ENCODE measurements at places on chromosomes 13 and 19.

GRCh38 chr19:17527326-17527725, 15.9 kb downstream of the PGLS start:
- DNase-seq = no peak

GRCh38 chr13:24263632-24264031, 45.7 kb upstream of the C1QTNF9 start:
- DNase-seq = no peak

GRCh38 chr13:72435251-72435650, 292.2 kb downstream of the MZT1 start:
- DNase-seq = no peak

DNA sequence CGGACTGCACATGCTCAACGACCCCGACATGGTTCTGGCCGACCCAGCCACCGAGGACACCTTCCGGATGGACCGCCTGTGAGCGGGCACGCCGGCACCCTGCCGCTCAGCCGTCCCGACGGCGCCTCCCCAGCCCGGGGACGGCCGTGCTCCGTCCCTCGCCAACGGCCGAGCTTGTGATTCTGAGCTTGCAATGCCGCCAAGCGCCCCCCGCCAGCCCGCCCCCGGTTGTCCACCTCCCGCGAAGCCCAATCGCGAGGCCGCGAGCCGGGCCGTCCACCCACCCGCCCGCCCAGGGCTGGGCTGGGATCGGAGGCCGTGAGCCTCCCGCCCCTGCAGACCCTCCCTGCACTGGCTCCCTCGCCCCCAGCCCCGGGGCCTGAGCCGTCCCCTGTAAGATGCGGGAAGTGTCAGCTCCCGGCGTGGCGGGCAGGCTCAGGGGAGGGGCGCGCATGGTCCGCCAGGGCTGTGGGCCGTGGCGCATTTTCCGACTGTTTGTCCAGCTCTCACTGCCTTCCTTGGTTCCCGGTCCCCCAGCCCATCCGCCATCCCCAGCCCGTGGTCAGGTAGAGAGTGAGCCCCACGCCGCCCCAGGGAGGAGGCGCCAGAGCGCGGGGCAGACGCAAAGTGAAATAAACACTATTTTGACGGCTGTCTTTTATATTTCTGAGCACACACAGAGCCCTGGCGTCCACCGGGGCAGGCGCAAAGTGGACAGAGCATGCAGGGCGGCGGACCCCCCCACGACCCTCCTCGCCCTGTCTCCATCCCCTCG, 13.6 kb downstream of the COMP start:
- no peak for DNase-seq

GRCh38 chr19:51091126-51091525, 8.4 kb upstream of the KLK14 start:
- no peak for DNase-seq

GRCh38 chr13:71876648-71877255, 9.7 kb upstream of the DACH1 start:
- DNase-seq = no peak

DNA sequence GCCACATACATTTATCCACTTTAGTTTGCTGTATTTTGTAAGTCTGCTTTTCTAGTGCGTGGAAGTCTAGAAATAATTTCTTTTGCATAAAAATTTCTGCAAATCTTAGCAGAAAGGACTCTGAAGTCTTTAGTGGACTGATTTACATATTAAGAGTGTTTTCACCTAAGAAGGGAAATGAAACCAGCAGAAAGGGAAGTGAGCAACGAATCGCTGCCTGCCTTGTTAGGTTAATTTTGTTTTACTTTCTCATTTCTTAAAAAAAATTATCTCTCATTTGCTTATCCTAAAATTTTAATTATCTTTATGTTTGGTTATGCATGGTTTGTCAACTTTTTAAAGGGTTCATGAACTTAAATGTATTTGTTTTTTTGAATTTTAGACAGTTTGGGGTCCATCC, 767 bp upstream of the GPR18 start:
- DNase-seq = peak; percentile 57

- no peak for DNase-seq
These were observed 388.4 kb downstream of the NDFIP2 start for GRCh38 chr13:79869326-79869725.

DNA sequence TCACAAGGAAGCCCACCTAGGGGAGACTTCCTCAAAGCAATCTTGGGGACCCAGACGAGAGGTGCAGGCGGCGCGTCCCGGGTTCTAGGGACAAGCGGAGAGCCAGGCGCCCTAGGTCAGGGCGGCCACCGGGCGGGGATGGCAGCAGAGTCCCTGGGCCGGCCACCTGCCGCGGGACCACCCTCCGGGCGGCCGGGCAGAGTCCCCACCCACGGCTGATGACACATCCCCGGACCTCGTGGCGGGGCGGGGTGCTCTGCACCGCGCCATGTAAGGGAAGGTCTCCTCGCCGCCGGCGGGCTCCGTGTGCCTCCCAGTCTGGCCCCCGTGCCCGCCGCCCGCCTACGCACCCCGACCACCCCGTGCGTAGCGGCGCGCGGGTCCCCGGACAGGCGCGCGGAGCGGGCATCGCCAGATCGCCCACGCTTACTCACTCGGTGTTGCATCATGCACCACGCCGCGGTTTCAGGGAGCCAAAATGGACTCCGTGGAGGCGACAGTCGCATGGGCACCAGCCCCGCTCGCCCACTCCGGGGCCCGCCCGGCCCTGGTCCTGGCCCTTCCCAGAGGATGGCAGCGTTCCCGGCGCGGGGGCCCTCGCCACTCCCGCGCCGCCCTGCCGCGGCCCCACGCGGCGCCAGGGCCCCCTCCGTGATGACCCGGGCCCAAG, 643 bp downstream of the SLC7A1 start:
- peak; percentile 51 for DNase-seq

DNA sequence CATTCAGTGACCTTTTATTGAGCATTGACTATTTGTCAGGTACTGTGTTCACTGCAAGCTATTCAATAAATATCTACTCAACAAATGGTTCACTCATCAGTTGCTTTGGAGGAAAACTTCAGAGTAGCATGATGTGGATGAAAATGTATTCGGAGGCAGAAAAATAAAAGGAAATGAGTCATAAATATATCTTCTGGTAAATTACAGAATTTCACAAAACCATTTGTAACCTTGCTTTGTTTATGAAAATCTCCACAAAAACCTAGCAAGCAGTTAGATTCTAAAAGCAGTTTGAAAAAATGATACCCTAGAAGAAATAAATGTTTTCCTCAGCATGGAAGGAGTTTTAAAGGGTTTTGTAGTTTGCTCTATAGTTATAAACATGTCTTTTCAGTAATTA, 399.6 kb downstream of the LMO7 start:
- no peak for DNase-seq

GRCh38 chr19:50202386-50202785, 1.0 kb upstream of the MYH14 start:
- DNase-seq = no peak

- DNase-seq = no peak
These were observed 434.0 kb downstream of the FOXO1 start for GRCh38 chr13:40232311-40233040.

DNA sequence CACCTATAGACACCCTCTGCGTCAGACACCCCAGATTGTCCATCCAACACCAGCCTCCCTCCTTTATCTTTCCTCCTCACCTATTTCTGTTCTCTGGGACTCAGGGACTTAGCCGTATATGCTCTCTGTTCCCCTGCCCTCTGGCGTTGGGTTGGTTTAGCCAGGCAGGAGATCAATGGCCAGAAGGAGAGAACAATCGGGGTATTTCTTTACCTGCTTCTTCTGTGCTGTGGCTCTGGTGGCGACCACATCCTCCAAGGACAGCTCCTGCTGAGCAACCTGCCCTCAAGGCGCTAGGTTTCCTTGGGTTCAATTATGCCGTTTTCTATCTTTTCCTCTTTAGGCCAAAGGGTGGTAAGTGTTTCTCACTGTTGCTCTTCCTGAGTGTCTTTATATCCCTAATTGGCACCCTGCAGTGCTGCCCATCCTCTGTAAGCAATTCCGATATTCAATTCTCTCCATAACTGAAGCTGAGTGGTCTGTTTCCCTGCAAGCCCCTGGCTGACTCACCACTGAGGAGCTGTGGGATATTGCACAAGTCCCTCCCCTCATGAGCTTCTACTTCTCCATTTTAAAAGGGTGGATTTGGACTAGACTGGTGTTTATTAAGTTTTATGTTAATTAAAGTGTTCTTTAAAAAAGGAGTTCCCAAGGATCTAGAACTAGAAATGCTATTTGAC, 63.7 kb upstream of the TMTC4 start:
- DNase-seq = no peak
